ENCODE measurements at places on chromosomes 4 and X. TPM values are rescaled to one million over a fixed set of nuclear protein-coding genes. Genes with fewer than 3 reads are reported as not detected.

The MCF2 gene
- total RNA-seq: 0.29 TPM

The CT45A10 gene
- total RNA-seq: not detected

The TEX13D gene
- total RNA-seq: not detected

The IQSEC2 gene
- total RNA-seq: 14.7 TPM

The PAGE5 gene
- not detected for total RNA-seq

The EVC2 gene
- total RNA-seq: 19.2 TPM

The TCEAL2 gene
- not detected for total RNA-seq

The TBCK gene
- 68.8 TPM for total RNA-seq

The HCCS gene
- 17.7 TPM for total RNA-seq

The GPRASP2 gene
- total RNA-seq: 10.9 TPM

The TMEM35A gene
- total RNA-seq: 1.5 TPM

The CITED1 gene
- not detected for total RNA-seq

The FAM114A1 gene
- 392 TPM for total RNA-seq
